Stimulated activated CD8-positive, alpha-beta memory T cell treated with anti-CD3 and anti-CD28 coated beads, Interleukin-7, amount 100 ng/mL, for 1 hour (primary cell): ENCODE measurements at places on chromosomes 13 and 19.
A peak's percentile ranks its signal among the peaks of the same experiment; 100 is the strongest.

DNA sequence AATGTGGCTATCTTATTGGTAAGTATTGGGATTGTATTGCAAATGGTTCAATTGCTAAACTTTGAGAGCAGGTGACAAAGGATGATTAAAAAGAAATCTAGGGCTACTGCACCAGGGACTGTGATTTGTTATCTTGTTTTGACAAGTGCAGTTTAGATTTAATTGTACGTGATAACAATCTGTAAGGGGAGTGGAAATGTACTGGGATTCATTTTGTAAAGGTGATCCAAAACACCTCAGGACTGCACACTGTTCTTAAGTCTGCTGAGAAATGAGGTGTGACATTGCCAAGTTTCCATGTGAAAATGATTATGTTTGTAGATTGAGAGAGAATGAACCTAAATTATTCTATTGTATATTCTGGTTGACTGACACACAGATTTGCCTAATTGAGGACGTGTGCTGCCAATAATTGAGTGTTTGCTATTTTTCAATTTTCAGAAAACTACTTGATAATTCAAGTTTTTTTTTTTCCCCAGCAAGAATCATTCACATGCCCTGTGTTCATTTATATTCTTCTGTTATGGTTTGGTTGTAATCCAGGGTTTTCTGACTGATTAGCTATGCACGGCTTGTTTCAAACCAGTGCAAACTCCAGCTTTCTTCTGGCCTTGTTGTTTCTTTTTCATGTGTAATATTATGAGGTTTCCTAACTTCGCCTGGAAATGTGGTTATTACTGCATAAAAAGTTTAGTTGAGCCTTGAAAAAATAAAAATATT, 308.0 kb downstream of the OLFM4 start:
- DNase-seq = no peak

DNA sequence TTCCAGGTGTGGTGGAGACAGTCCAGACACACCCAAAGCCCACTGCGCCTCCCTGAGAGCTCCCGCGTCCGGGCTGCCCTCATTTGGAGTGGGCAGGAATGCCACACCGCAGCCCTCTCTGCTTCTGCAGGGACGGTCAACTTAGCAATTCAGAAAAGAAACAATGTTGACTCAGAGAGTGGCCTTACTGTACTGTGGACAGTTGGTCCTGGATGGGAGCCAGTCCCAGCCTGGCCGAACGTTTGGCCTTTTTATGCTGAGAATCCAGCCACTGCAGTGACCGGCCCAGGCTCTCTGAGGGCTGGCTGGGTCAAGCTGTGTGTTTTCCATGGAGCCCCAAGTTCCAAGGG, 7.2 kb downstream of the GAS6 start:
- no peak for DNase-seq

- DNase-seq = no peak
Observed at GRCh38 chr13:76871432-76871831, 14.8 kb downstream of the KCTD12 start.

GRCh38 chr19:46723471-46723870, 6.6 kb upstream of the PRKD2 start:
- DNase-seq = no peak

DNA sequence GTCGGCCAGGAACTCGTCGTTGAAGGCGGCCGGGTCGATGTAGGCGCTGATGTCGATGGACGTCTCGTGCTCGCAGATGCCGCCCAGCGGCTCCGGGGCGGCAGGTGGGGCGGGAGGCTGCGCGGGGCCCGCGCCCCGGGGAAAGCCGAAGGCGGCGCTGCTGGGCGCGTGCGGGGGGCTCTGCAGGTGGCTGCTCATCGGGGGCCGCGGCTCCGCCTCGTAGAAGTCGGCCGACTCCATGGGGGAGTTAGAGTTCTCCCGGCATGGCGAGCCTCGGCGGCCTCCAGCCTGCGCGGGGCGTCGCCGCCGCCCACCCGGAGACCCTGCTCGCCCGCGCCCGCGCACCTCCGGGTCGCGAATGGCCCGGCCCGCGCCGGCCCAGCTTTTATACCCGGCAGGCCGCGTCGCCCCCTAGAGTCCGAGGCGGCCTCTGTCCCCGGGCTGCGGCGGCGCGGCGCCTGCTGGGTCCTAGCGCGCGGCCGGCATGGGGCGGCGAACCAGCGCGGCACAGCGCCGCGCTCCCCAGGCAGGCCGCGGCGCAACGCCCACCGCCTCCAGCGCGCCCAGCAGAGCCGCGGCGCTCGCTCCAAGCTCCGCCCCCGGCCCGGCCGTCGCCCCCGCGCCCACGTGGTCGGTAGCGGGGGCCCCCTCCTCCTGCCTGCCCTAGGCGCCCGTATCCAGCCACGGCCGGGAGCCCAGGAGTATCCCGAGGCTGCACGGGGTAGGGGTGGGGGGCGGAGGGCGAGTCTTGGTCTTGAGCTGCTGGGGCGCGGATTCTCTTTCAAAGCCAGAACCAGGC, at the start of gene CEBPA:
CEBPA (minus strand) TSS at position 360 of the 799 bp plus-strand sequence; CDS start at position 240, 120 bp downstream.
- DNase-seq = peak; percentile 44
